GM12865 (cell line): ENCODE measurements at places on chromosomes 12 and 14.

DNA sequence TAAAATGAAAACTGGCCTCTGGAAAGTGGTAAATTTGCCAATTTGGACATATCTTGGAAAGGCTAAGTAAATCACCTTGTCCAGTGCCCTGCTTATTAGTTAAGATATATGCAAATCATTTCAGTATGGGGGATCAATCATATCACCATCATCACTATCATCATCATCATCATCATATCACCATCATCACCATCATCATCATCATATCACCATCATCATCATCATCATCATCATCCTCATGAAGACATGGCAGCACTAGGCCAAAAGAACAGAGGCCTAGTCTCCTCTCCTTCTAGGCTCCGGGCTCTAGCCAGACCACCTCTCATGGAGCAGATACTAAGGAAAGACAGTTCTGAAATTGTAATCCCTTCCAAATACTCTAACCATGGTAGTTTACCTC, 20.3 kb downstream of the OTX2 start:
- DNase-seq: no peak

- peak; percentile 61 for DNase-seq
These were observed 56.8 kb downstream of the SPPL3 start for GRCh38 chr12:120847392-120847791.

DNA sequence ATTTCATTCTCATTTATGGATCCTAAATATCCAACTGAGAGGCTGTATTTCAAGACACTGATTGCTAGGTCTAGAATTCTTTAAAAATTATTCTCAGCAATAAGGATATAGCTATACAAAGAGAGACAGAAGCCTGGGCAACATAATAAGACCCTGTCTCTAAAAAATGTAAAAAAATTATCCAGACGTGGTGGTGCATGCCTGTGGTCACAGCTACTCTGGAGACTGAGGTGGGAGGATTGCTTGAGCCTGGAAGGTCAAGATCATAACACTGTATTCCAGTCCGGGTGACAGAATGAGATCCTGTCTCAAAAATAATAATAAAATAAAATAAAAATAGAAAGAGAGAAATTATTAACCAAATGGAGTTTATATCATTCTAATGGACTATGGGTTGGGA, 20.6 kb upstream of the ARID2 start:
- no peak for DNase-seq

- no peak for DNase-seq
These were observed 18.2 kb upstream of the IRF2BPL start for GRCh38 chr14:77046721-77047120.

- DNase-seq: no peak
These were observed 291.3 kb downstream of the SLC16A7 start for GRCh38 chr12:59887178-59887577.

GRCh38 chr12:47419497-47419896, 286.3 kb downstream of the RPAP3 start:
- no peak for DNase-seq

GRCh38 chr12:54859502-54859901, 5.2 kb downstream of the MUCL1 start:
- DNase-seq: no peak

DNA sequence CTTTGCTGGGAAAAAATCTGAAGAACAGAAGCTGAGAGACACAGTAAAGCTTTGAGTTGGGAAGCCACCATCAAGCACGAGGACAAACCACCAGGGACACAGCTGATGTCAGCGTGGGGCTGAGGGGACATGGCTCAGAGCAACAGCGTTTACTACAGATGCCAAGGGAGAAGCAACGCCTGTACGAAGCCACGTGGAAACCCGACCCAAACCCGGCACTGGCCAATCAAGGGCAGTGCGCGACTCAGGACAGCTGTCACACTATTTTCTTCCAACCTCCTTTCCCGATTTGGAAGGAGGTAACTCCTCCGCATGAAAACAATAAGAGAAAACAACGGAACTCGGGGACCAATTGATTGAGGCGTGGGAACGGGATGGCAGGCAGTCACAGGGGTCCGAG, 20.2 kb upstream of the CHGA start:
- DNase-seq: no peak

GRCh38 chr12:24678436-24678835, 270.5 kb downstream of the BCAT1 start:
- no peak for DNase-seq

DNA sequence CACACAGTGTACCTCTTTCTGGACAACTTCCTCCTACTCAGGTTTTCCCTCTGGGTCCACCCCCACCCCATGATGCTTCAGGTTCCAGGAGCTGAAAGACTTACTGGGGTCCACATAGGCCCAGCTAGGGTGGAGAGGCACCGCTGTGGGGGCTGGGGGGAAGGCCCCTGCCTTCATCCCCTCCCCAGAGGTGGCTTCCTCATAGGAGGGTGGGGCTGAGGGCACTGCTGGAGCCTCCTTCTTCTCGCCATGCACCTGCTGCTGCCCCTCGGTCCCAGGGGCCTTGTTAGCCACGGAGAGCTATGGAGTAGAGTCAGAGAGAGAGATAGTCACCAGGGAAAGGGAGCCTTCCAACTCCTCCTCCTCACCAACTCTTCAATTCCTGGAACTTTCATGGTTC, 2.7 kb downstream of the FAIM2 start:
- no peak for DNase-seq

DNA sequence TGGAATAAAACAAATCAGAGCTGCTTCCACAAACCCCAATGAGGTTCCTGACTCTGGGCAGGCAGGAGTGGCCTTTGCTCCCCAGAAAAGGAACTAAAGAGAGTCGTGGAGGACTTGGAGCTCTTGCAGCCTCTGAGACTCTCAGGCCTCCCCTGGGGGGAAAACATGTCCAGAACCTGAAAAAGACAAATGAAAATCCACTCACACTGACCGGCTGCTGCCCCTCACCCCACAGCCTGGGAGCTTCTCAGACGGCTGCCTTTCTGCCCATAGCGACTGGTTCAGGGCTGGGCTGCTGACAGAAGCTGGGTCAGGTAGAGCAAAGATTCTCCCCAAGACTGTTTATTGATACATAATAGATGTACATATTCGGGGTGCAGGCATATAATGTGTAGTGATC, 356.0 kb downstream of the ADGRD1 start:
- DNase-seq: no peak

DNA sequence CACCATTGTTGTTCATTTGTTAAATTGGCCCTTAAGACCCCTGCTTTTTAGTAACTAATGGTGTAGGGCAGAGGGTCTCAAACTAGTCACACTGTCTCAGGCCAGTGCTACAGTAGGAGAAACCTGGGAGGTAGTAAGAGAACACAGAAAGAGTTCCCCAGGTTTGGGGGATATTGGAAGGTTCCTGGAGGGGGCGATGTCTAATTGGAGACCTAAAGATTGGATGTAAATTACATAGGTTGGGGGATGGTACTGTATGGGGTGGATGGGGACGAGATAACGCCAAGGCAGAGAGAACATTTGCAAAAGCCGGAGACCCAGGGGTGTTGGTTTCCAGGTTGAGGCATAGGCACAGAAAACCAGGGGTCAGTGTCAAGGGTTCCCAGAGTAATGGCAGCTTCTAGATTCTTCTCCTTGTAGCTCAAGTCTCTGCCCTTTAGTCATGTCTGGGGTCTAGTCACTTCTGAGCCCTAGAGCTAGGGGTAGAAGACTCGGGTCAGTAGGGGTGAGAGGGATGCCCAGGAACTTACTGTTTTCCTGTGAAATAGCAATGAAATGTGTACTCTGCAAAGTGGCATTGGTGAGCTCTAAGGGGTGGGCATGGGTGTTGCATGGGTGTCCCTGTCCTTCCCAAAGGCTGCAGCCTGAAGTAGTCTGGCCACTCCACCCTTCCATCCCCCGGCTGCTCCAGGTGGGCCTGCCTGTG, 21.8 kb downstream of the PLEKHG3 start:
- no peak for DNase-seq

- DNase-seq: no peak
These were observed 123.6 kb downstream of the TSPAN9 start for GRCh38 chr12:3200814-3201233.

- DNase-seq: no peak
These were observed 96.9 kb downstream of the EML5 start for GRCh38 chr14:88695870-88696269.

GRCh38 chr14:54086767-54087166, 130.1 kb upstream of the BMP4 start:
- DNase-seq: no peak

DNA sequence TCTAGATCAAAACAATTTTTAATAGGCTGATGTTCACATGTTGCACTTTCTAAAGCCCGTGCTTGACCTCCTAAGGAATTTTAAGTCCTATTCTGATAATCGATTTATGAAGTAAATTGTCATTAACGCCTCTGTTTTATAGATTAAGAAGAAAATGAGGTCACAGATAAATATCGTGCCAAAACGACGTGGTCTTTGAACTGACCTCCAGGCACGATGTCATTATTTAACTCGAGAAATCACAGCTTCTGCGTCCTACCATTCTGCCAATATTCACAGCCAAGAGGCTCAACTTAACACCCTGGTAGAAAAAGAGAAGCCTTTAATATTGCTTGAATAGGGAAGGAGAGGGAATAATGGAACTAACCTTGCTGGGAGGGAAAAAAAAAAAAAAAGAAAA, 888 bp upstream of the EEA1 start:
- peak; percentile 10 for DNase-seq

DNA sequence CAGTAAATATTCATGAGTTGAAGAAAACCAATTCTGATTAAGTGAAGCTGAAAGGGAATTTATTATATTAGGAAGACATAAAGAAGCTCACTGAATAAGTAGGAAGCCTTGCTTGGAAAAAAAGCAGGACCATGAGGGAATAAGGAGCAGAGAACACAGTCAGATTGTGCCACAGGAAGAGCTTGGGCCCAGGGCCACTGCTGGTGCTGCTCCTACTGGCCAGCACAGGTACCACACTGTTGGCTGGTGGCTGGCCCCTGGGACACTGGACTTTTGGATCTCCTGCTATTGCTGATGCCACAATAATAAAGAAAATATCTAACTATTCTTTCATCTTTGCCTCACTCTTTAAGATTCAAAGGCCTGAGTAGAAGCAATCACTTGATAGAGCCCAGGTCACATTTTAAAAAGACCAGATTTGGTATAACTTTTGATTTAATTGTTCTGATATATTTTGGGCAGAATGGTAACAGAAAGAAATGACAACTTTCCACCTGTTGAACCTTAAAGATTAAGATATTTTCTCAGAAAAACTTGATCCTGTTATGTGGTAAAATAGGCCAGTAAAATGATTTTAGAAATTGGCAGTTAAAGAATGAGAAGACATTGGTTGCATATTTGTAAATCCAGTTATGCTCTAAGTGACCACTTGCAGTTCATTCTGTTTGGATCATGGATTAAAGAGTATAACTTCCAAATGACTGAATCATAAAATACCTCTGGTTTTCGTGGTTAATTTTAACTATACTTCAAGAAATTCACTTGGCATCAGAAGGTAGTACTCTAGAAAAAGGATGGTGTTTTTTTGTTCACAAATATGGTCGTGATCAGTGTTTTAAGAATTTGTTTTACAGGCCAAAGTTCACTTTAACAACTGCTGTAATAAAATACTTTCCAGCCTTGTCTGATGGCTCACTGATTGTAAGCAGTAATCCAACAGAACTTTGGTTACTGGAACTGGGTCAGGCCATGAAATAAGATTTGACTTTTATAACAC, 68.3 kb downstream of the DERA start:
- DNase-seq: peak; percentile 17

DNA sequence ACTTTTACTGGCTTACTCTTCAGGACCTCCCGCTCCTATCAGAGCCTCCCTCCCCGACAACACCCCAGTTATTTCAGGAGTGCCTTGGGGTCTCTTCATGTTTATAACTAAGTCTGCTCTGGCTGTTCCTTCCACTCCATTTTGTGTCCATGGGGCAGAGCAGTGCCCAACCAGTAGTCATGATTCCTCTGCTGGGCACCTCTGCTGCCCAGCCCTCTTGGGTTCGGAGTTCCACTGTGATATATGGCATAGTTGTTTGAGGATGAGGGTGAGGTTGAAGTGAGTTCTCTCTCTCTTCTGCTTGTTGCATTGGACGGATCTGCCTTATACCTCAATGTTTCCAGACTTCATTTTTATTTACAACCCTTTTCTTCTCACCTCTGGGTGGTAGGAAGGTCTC, 17.4 kb downstream of the NR1H4 start:
- no peak for DNase-seq

DNA sequence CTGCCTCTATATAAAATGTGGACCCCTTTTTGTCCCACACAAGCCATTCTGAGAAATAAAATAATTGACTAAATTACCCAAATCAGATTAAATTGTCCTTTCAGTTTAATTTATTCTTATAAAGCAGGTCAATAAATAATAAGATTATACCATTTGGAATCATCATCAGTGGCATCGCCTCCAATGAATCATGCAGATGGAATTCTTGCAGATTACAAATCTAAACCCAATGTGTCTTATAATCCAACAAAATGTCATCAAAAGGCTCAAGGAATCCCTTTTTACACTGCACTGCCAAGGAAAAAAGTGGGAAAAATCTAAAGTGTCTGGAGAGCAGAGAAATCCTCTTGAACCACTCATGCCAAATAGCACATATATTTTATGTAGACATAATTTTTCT, 138.2 kb upstream of the TSPAN8 start:
- no peak for DNase-seq

GRCh38 chr14:68628605-68629310, 164.1 kb downstream of the ZFP36L1 start:
- peak; percentile 18 for DNase-seq

GRCh38 chr12:55036326-55037115, 16.7 kb downstream of the NEUROD4 start:
- DNase-seq: no peak

DNA sequence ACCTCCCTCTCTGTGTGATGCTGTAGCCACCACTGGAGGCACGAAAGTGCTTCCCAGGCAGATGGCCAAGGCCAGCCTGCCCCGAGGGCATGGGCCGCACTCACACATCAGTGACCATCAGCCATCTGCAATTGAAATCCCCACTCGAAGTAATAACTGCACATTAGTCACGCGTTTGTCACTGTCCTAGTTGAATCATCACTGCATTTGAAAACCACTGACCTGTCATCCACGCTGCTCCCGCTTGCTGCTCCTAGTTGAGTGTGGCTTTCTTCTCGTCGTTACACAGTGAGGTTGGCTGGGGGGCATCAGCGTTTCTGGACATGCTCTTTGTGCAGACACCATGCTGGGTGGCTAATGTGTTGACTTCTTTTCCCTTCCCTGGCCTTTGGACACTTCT, 176.1 kb downstream of the ADGRD1 start:
- no peak for DNase-seq

DNA sequence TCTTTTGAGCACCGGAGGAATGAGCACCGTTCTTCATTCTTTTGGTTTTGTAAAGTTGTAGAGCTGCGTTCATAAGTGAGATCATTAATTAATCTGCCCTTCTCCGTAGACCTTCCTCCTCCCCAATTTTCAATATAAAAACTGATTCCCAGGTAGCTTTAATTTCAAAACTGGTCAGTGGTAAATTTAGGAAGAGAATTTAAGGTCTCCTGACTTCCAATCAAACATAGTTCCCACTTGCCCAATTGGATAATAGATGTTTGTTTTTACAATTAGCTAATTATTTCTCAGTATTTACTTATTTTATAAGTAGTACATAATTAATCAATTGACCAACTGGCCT, 27.2 kb upstream of the YBX3 start:
- DNase-seq: no peak

GRCh38 chr14:57243320-57243719, 25.4 kb downstream of the EXOC5 start:
- DNase-seq: no peak

GRCh38 chr12:118103201-118103600, 610 bp downstream of the VSIG10 start:
- DNase-seq: peak; percentile 29

- peak; percentile 84 for DNase-seq
These were observed 217.4 kb downstream of the SLC41A2 start for GRCh38 chr12:104740668-104741067.
